Kidney (tissue), 22 donors: ENCODE measurements at places on chromosomes 1 and 21.

GRCh38 chr1:234107416-234108021, 203.0 kb downstream of the SLC35F3 start:
- no peak for DNase-seq

- peak; percentile 76 for DNase-seq
These were observed 6.3 kb upstream of the PRDM15 start for GRCh38 chr21:41885341-41886024.

DNA sequence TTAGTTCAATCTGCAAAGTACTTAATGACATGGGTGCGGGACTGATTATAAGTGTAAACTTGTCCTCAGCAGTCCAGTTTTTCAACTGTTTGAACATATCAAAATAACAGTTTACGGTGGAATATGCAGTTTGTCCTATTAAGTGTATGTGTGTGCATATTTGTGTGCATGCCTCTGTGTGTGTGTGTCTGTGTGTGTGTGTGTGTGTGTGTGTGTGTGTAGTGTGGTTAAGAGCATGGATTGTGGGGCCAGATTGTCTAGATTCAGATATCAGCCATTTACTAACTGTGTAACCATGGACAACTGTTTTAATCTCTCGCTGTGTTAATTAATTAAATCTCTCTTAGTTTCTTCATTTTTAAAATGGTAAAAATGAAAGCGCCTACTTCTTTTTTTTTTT, 39.0 kb downstream of the NEXN start:
- no peak for DNase-seq

DNA sequence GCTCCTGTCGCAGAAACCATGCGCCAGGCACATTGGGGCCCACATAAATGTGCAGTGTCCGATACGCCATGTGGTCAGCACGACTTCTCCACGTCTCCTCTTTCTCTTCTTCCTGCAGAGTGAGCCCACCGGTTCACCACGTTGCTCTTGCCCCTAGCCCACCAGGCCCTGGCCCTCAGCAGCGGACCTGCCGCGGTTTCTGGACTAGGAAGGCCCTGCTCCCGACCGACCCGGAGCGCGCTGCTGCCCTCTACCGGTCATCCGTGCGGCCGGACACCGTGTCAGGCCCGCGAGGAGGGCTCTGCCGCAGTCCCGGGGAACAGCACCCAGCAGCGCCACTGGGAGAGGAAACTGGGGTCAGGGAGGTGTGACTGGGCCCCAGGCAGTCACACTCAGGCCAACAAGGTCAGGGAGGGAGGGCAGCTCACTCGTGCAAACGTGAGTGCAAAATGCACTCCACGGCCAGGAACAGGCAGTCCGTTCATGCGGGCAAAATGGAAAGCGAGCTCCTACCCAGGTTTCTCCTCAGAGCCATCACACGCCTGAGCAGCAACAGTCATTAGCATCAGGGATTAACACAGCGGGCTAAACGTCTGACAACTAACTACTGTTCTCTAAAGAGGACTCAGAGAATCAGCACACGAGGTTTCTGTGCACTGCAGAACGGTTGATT, 13.7 kb downstream of the TLR5 start:
- DNase-seq: peak; percentile 80

- DNase-seq: no peak
These were observed 45.5 kb upstream of the CCDC27 start for GRCh38 chr1:3706651-3707297.

- DNase-seq: no peak
These were observed 9.0 kb upstream of the ZBTB21 start for GRCh38 chr21:42019101-42019605.

DNA sequence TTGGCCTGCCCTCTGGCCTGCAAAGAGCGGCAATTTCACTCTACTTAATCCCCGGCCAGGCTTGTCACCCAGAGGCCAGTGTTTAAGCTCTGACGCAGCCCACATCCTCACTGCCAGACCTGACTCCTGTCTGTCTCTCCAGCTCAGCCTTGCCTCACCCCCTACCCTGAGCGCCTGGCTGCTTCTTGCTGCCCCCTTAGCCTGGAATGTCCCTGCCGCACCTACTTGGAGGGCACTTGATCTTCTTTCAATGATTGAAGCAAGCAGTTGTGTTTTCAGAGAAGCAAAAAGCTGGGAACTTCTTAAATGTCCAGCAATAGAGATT, 87.4 kb upstream of the ZBTB40 start:
- DNase-seq: no peak

DNA sequence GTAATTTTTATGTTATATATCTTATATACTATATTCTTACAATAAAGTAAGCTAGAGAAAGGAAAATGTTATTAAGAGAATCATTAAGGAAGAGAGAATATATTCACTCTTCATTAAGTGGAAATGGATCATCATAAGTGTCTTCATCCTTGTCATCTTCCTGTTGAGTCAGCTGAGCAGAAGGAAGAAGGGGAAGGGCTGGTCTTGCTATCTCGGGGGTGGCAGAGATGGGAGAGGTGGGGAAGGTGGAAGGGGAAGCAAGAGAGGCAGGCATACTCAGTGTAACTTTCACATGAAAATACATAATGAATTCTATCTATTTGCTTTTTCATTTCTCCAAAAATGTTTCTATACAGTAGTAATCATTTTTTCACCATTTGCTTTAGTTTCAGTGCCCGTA, 5.1 kb downstream of the DNASE2B start:
- no peak for DNase-seq

DNA sequence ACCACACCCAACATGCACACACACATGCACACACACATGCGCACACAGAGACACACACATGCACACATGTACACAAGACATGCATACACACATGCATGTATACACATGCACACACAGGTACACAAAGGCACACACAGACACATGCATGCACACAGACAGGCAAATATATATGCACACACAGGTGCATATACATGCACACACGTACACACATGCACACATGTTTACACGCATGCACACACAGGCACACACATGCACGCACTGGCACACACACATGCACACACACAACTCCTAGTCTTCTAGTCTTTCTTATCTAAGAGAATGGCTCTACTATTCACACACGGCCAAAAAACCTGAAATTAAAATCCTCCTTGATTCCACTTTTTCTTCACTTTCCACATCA, 222.7 kb upstream of the PLD5 start:
- no peak for DNase-seq

GRCh38 chr1:178628637-178629251, 96.3 kb upstream of the RALGPS2 start:
- no peak for DNase-seq

DNA sequence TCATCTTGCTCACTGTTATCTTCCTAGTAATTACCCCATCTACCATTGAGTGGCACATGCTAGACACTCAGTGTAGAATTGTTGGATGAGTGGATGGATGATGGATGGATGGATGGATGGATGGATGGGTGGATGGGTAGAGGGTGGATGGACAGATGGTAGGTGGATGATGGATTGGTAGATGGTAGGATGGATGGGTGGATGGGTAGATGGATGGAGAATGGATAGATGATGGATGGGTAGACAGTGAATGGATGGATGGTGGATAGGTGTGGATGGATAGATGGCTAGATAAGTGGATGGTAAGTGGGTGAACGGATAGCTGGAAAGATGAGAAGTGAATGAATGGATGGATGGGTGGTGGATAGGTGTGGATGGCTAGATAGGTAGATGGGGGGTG, 165.3 kb upstream of the KLHDC7A start:
- no peak for DNase-seq

DNA sequence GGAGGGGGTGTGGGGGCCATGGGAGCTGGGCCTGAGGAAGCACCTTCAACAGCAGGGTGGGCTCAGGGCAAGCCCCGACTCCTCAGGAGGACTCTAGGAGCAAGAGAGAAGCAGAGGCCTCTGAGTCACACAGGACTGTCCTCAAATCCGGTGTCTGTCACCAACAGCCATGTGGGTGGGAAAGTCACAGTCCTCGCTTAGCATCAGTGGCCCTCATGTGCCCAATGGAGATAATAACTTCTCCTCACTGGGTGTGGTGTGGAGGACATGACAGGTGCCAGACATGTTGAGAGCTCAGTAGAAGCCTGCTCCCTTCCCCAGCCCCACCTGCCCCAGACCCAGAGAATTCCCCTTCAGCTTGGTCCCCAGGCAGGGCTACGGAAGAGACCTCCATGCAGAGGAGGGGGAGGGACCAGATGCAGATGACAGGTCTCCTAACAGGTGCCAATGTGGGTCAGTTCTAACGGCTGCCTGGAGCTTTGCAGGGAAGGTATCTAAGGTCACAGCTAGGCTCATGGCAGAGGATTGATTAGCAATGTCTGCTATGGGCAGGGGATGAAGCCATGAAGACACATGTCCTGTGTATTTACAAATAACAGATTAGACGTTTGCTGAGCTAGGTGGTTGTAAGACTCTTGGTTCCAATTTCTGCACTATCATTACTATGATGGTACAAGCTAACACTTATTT, 30.2 kb downstream of the TTC39A start:
- no peak for DNase-seq

- DNase-seq: no peak
These were observed 2.6 kb upstream of the FMOD start for GRCh38 chr1:203353486-203353885.

DNA sequence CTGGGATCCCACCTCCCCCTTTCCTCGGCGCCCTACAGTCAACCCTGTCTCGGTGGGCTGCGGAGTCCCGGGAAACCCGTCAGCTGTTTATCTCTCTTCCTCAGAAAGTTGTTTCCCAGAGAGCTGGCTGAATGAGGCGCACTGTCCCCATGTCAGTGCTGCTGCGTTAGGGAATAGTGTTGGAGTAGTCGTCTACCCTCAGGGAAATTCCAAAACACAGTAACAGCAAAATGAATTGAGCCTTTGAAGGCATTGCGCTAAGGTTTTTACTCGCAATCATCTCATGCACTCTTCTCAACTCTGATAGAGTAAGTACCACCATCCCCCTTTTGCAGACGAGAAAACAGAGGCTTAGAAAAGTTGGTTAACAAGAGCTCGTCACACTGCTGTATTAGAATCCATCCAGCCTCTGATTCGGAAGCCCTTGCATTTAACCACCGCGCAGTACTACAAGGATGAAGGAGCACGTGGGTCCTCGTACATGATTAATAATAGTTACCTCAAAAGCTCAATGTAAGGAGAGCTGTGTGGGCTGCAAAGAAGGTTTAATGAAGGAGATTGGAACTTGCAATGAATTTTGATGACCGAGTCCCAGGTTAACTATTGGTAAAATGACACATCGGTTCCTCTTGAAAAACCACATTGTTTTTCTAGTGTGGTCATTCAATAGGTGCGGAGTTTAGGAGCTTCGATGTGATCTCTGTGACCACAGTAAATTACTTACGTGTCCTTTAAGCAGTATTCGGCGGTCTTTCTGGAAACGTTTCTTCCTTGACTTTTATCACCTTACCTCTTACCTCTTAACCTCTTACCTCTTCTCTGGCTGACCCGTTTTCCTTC, 788 bp upstream of the EDEM3 start:
- no peak for DNase-seq

DNA sequence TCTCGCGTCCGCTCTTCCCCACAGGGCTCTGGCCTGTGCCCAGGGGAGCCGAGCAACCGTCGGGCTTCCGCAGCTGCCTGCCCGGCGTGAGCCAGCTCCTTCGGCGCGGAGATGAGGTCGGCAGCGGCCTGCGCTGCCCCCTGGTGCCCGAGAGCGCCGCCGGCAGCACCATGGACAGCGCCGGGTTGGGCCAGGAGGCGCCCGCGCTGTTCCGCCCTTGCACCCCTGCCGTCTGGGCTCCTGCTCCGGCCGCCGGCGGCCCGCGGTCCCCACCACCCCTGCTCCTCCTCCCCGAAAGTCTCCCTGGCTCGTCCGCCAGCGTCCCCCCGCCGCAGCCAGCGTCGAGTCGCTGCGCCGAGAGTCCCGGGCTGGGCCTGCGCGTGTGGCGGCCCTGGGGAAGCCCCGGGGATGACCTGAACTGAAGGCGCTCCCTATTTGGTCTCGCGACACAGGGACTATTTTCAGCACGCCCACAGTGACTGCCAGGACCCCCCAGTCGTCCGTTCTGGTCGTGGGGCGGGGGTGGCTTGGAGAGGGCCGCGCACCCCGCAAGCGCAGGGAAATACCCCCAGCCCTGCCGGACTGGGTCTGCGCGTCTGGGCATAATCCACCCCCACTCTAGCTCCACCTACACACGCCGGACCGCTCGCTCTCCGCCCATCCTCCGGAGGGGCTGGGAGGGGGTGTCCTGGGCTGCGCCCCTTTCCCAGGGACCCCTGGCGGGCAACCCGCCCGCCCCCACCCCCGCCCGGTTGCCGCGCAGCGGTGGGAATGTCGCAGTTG, 1.3 kb downstream of the HES3 start:
- peak; percentile 91 for DNase-seq

DNA sequence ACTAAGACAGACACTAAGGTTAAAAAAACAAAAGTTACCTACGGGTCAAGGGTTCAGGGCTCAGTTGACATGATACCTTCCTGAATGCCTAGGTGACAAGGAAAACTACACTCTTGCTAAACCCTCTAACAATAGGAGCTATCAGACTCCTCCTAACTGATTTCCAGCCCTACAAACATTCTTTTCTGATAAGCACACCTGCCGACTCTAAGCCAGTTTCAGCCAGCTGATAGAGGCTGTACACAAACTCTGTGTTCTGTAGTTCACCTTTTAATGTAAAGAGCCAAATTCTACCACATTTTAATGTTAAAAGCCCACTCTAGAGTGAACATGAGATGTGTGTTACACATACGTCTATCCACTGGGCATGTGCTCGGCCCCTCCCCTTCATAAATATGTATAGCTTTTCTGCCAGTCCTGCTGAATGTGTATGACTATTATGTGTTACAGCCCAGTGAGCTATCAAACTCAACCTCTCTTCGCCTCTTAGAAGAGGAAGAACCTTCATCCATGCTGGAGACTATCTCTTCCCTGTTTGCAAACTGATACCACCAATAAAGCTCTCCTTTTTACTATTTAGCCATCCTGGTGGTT, 40.0 kb upstream of the FAM163A start:
- DNase-seq: no peak

- no peak for DNase-seq
These were observed 339 bp downstream of the LHX4 start for GRCh38 chr1:180230416-180230790.

DNA sequence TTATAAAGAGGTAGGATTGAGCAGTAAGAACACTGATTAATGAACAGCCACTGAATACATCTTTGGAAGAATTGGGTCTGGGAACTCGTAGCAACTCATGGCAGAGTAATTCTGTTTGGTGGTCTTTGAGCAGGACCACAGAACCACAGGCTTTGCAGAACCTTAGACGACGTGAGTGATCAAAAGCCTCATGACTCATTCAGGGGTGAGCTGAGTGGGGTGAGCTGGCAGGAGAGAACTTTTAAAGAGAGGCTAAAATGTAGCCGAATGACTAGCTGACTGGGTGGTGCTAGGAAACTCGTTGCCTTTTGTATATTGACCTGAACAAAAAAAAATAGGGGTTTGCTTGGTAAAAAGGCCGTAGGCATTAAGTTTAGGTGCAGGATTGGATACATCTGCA, 313.8 kb downstream of the TGFB2 start:
- no peak for DNase-seq

DNA sequence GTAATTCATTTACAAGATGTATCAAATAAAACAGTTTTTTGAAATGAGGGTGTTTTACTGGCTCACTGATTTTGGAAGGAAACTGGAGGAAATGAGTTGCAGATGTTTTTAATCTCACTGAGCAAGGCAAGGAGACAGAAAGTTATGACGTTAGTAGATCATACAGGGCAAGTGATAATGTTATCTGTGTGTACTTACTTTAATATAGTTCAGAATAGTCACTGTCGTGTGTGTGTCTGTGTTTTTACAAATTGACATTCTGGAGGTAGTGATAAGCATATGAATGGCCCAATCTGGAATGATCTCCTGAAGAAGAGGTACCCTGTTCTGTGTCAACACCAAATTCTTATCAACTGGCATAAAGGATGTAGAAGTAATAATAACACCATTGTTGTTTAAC, 1.9 kb upstream of the GBP4 start:
- DNase-seq: no peak
